H1 (cell line): ENCODE measurements at places on chromosomes 4 and X. TPM values are rescaled to one million over a fixed set of nuclear protein-coding genes. Genes with fewer than 3 reads are reported as not detected.

GRCh38 chr4:185773419-185773818, 38.6 kb downstream of the SORBS2 start:
- DNase-seq, result no peak

DNA sequence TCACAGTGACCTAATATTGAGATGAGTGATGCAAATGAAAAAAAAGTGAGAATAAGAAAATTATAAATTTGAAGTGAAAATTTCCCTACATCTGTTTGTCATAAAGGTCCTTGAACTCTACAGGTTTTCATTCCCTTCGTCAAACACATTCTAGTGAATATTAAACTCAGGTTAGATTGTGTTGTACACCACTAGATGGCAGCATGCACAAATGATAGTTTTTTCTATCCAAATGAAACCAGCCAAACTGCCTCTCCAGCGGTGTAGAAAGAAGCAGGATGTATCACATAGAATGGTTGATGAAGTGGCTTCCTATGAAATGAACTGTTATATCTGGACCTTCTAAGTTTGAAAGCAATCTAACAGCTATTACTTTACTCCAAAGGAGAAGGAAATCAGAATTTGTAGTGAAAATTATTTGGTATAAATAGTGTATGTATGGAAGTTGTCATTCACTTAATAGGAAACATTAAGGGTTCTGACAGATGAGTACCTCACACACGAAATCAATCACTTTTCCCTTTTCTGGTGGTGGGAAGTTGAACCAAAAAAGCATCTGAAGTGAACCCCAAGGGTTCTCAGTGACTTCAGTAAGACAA, 382.7 kb downstream of the UNC5C start:
- no peak for DNase-seq

DNA sequence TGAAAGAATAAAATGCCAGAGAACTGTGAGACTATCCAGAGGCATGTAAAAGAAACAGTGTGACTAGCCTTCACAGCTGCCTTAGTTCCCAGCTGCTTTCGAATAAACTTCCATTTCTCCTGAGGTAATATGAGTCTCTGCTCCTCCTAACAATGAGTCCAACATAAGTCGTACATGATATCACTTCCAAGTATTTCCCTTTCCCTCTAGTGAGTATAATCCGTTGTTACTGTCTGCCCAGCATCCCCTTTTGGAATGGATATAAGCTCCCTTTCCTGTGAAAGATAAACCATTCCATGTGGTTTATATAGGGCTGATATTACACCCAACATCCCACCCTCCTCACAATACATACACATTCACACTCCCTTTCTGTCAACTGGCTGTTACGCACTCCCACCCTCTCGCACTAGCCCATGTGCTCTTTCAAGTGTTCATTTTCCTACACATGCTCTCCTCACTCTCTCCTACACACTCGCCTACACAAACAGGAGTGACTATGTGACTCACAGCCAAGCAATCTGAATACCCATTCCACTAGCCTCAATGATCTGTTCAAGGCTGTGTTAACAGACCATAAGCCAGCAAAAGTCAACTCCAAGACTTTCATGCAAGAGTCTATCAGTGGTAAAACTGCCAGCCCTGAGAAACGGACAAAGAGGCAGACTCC, 5.0 kb downstream of the NAF1 start:
- no peak for DNase-seq

DNA sequence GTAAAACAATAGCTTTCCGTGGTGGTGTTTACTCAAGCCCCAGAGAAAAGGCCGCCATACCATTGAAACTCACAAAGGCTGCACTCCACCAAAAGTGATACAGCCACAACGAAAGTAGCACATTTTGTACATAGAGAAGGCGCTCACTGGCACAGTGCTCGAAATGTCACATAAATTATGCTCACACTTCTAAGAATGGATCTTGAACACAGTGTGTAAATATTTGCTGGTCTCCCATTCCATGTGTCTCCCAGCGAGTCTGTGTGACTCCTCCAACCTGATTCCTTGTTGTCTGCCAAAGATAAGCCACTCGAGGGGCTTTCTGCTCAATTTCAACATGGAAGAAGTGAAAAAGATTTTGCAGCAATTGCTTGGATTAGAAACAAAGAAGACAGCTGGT, 234.0 kb upstream of the VCX3A start:
- DNase-seq, result no peak

DNA sequence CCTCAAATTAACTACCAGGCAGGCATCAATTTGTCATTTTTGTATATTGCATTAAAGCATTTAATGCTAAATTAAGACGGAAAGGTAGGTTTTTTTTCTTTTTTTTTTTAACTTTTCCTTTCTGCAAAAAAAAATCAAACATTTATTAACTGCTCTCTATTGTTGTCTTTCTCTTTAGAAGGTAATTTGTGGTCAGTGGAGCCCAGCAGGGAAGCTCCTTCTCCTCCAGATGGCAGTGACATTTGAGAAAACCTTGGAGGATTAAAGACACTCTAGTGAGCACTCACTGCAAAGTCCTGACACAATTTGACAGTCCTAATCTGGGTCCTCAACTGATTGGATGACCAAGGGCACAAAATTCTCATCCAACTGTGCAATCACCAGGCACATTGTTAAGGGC, 102.4 kb downstream of the SLIT2 start:
- DNase-seq, result no peak

Gene JCHAIN
- not detected in 2 replicates for total RNA-seq

GRCh38 chr4:169225058-169225751, 45.6 kb downstream of the SH3RF1 start:
- DNase-seq, result no peak

Gene CASK
- 55.1 and 66.6 TPM in 2 replicates for total RNA-seq

DNA sequence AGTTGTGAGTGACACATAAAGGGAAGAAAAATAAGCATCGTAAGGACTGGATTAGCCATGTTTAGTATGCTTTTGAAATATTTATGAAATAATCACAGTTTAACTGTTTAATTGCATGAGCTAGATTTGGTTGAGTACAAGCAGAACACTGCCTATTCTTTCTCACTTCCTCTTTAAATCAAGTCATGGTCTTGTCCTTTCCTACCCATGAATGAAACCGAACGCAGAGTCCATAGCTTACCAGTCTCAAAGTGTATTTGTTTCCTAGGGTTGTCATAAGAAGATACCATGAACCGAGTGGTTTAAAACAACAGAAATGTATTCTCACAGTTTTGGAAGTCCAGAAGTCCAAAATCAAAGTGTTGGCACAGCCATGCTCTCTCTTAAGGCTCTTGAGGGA, 684.0 kb upstream of the MAGEB2 start:
- DNase-seq, result no peak

- no peak for DNase-seq
Measured at GRCh38 chrX:71542825-71543224, 9.9 kb downstream of the OGT start.

Gene SPANXN3
- total RNA-seq, result not detected in 2 replicates

Gene CFP
- total RNA-seq, result 2.2 and 2.4 TPM in 2 replicates

GRCh38 chr4:11900359-11900758, 471.7 kb upstream of the HS3ST1 start:
- no peak for DNase-seq

Gene POF1B
- not detected in 2 replicates for total RNA-seq

DNA sequence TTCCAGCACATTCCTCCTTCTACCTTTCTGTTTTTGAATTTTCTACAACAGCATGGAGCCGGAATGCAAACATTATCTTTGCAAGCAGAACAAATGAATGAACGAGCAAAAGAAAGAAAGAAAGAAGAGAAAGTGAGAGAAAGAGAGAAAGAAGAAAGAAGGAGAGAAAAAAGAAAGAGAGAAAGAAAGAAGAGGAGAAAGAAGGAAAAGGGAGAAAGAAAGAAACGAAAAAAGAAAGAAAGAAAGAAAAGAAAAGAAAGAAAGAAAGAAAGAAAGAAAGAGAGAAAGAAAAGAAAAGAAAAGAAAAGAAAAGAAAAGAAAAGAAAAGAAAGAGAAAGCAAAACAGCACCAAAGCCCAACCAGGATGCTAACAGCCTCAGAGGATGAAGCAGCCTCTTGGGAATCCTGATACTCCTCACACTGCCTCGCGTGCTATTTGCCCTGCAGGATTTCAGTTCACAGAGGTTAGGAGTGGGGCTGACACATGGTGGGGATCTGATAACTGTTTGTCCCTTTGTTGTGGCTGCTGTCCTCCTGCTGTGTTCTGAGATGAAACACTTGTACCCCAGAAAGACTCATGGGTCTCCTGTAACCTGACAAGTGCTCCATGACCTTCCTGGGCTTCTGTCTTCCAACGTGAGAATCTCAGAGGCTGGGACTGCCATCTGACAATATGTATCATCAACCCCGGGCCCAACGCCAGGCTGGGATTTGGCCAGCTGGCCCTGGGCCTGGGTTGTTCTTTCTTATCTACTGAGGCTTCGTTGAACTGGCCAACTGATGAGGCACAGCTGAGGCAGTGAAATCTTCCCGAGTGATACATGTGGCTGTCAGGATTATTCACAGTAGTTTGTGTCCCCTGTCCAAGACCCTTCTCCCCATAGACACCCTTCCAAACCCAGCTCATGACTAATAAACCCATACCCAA, 61.0 kb downstream of the SEPSECS start:
- no peak for DNase-seq

DNA sequence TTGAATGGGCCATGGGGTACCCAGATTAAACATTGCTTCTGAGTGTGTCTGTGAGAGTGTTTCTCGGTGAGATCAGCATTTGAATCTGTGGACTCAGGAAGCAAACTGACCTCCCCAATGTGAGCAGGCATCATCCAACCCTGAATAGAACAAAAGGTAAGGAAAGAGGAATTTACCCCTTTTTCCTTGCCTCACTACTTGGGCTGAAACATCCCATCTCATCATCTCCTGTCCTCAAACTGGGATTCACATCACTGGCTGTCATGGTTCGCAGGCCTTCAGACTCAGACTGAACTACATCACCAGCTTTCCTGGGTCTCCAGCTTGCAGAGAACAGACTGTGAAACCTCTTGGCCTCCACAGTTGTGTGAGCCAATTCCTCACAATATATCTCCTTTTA, 47.1 kb downstream of the TEC start:
- DNase-seq, result no peak

GRCh38 chr4:117817301-117817700, 217.0 kb upstream of the NDST3 start:
- DNase-seq, result no peak

DNA sequence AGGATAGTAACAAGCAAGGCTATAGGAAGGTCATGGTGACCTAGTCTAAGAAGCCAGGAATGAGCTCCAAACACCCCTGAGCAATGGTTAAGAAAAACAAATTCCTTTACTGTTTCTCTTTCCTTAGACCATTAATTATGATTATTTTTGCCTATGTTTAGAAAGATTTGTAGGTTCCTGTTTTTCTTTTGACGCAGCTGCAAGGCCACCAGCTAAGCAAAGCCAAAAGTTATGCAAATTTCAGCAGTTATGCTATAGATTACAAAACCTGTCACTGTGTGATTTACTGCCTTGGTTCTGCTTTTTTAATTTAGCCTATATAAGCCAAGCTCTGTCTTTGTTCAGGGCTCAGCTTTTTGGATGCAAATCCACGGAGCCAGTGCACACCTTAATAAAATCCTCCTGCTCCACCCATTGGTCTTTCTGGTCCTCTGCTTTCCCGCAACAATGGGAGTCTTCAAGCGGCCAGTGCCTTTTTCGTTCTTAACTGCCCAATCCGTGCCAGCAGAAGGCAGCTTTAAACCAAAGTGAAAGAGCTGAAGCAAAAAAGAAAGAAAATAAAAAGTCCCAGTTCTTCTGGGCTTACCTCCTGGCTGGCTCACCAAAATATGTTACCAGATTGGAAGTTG, 1.4 kb upstream of the CEP135 start:
- no peak for DNase-seq

DNA sequence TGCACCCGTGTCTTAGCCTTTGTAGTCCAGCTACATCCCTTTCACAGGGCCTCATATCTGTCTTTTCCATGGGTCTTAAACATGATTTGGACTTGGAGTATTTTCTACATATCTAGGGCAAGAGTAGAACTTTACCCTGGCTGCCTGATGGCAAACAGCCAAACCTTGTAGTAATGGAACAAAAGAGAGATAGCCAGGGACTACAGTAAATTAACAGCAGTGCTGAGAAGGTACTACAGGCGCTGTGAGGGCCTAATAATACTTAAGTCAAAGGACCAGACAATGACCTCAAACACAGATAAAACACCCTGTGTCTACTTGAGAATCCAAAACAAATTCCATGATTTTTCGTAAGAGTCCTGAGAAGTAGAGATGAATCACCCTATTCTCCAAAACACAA, 111.0 kb upstream of the WDR17 start:
- no peak for DNase-seq

- DNase-seq, result no peak
Measured at GRCh38 chr4:37872310-37872988, 18.4 kb upstream of the TBC1D1 start.

GRCh38 chr4:184432127-184432922, 42.0 kb downstream of the IRF2 start:
- no peak for DNase-seq

GRCh38 chr4:141375855-141376254, 155.2 kb downstream of the ZNF330 start:
- DNase-seq, result no peak

Gene SHISA3
- total RNA-seq, result 2.0 and 2.2 TPM in 2 replicates

- peak; percentile 27 for DNase-seq
Measured at GRCh38 chr4:170990989-170991589, 822.1 kb upstream of the GALNTL6 start.

- DNase-seq, result no peak
Measured at GRCh38 chrX:111411983-111412382, at the start of gene DCX. DCX (minus strand) TSS chrX:111412192; CDS start chrX:111410398, 1,794 bp downstream.

- DNase-seq, result no peak
Measured at GRCh38 chrX:130909469-130910136, 6.6 kb upstream of the ENOX2 start.
